ENCODE measurements at places on chromosomes 13 and 19.

DNA sequence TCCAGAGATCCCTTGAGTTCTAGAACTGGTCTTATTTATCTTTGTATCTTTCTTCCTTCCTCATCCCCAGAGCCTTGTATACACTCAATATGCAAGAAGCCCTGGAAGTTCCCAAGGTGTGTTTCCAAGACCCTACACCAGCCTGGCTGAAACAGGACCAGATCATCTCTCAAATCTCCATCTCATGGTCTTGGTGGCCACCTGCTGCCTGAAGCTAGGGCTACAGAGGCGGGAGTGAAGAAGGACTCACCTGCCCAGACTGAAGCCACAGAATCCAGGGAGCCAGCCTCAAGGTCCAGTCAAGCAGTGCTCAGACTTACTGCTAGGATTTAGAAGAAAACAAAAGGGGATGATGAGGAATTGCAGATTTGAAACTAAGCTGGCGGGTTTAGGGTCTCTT is 6.1 kb upstream of the CYSLTR2 start:
- no peak for DNase-seq

DNA sequence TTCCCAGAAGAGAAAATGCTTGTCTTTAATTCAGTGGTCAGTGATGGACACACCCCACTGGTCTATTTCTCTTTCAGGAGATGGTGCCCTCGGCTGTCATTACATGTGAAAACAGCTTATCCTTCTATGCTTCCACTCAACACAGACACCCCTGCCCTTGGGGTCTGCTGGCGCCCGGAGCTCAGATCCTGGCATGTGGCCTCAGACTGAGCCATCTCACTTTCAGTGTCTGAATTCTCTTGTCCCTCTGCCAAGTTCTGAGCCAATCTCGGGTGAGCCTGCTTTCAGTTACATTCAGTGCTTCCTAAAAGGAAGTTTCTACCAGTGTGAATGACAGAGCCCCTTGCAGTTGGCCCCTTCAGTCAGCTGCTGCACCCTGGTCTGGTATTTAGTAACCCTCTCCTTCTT is 293.6 kb downstream of the DNAJC15 start:
- DNase-seq, result no peak

GRCh38 chr13:83633746-83634145 is 248.5 kb downstream of the SLITRK1 start:
- DNase-seq, result no peak

DNA sequence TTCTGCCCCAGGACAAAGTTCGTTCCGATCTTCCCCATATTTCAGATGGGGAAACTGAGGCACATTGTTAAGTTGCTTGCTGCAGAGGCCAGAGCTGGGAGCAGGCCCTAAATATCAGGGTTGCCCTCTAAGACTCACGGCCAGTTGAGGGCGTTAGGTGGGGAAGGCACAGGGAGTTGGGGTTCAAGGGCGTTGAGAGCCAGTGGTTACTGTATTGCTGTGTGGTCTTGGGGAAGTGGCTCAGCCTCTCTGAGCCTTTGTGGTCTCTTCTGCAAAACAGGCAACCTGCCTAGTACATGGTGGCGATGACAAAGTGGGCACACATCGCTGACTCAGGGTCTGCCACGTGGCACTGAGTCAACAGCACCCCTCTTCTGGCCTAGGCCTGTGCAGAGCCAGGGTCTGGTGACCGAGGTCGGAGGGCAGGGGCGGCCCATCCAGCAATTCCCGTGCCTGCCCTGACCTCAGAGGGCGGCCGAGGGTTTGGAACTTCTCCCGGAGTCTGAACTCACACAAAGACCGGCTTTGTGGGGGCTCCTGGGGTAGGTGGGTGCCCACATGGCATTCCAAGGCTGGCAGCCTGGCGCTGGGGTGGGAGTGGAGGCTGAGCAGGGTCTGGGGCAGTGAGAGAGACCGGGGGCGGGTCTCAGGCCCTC is 10.2 kb downstream of the TNFAIP8L1 start:
- no peak for DNase-seq

- DNase-seq, result no peak
These were observed 5.6 kb downstream of the INAFM1 start for GRCh38 chr19:47280183-47280797.

DNA sequence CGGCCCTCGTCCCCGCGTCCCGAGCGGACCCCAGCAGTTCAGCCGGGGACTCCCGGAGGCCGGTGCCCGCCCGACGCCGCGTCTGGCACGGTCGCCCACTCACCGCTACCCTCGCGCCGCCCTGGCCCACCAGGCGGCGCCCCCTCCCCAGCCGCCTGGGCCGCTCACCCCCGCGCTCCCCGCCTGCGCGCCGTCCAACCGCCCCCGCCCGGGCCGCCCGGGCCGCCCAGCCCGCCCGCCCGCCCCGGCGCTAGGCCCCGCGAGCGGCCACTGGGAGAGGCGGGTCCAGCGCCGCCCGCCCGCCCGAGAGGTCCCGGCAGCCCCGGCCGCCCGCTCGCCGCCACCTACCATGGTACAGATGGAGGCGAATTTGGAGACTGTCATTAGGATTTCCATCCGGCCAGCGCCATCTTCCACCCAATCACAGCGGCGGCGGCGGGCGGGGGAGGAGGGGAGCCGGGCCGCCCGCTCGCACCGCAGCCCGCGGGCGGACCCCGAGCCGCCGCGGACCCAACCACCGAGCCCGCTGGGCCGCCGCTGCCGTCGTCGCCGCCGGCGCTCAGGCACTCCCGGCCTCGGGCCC is at the start of gene USP12:
Gene USP12 (minus strand): TSS at position 568 of the 583 bp plus-strand sequence. CDS start 172 bp downstream, at position 396.
- DNase-seq, result no peak

- DNase-seq, result no peak
These were observed 297.2 kb downstream of the DCT start for GRCh38 chr13:94182185-94182761.

DNA sequence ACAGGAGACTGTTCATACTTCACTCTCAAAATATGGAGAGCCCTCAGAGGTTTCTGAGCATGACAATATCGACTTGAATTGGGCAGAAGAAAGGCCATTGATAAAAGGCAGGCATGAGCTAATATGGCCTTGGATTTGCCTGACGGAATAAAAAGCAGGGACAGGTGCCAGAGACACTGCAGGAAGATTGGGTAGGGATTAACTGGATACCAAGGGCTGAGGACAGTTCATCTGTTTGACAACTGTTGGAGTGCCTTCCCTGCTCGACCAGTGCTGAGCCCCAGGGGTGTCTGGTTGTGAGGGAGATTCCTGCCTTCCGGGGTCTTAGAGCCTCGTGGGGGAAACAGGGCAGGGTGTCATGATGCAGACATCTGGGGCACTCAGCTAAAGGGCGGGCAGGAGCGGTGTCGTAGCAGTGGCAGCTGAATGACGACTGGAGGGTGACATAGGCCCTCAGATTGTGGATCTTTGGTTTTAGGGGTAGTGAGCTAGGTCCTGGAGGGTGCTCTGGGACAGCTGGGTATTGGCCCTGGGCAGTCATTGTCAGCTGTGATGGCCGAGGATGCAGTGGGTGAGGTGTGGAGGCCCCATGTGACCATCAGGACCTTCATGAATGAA is 12.3 kb downstream of the GATAD2A start:
- DNase-seq, result no peak

GRCh38 chr19:42233678-42234292 is 8.6 kb downstream of the GSK3A start:
- DNase-seq, result no peak

All from omental fat pad (tissue), 4 donors.